ENCODE measurements at places on chromosomes 4 and X.

DNA sequence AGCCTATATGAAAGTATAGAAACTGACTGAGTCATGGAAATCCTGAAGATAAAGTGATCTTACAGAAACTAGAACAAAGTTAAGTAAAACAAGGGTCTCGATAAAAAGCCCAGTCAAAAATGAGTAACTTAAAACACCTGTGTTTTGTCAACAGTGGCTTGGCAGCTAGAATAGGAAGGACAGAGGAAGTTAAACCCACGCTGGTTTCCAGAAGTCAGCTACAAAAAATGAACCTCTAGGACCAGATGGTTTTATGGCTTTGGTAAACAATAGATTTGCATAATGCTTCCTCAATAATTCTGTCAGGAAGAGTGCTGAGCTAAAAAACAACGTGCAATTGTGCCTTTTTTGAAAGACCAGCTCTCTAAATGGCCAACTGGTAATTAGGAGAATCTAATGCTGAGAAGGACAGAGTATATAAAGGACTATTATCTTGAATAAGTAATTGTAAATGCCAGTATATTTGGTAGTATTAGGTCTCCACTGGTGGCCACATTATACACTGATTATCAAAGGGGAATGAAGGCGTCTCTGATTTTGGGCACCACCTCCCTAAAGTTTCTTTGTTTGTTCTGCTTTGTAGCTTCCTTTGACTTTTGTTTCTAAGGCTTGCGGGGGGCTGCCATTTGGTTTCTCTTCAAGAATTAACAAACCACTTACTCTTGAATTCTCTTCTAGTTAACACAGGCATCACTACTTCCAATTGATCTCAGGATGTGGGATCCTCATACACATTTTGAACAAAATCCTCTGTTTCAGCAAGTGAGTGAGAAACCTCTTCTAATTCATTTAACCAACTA, 72.2 kb upstream of the PPP3CA start:
- DNase-seq = no peak

GRCh38 chrX:107715331-107716117, 60.1 kb downstream of the TSC22D3 start:
- DNase-seq = peak; percentile 40

DNA sequence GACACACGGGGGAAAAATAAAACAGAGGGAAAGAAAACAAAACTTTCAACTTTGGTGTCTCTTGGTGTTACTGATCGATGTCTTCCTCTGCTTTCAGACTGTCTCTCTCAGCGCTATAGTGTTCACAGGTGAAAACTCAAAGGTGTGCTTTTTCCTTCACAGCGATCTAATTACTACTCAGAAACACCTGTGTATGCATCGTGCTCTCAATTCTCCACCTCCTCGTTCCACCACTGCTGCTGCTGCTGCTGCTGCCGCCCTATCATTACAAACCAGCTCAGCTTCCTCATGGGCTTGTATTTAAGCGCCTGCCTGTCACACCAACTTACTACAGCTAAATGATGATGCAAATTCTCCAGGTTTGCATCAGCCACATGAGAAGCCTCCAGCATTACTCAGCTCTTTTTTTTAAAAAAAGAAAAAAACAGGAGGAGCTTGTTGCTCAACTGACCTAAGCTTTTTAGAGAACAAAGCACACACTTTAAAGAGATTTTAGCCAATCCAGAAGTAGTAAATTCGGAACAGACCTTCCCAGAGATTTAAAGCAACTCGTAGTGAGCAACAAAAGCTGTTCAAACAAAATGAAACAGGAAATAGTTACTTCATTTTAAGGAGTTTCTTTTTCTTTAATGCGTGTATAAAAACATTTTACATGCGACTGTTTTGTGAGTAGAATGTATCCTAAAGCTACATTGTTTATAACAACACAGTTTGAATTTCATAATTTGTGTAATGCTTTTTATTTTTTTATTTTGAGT, at the start of gene SLC7A11:
TSS of gene SLC7A11 (minus strand) at position 274 of the 758 bp plus-strand sequence. CDS start 280 bp downstream, outside the sequence.
- peak; percentile 99 for DNase-seq

DNA sequence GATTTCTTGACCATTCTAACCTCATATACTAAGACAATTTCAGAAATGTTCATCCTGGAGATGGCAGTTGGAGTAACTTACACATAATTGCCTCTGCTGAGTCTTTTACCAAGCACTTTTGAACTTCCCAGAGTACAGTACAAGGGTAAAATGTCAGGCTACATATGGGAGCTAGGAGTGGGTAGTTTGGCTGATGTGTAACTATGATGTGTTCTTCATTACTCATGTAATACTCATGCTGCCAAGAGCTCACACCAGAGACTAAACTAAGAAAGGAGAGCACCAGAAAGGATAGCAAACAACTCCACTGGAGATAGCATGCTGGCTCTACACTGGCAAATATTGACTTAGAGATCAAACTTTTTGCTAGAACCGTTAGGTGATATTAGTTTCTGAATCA, 194.0 kb downstream of the PDGFRA start:
- peak; percentile 67 for DNase-seq

DNA sequence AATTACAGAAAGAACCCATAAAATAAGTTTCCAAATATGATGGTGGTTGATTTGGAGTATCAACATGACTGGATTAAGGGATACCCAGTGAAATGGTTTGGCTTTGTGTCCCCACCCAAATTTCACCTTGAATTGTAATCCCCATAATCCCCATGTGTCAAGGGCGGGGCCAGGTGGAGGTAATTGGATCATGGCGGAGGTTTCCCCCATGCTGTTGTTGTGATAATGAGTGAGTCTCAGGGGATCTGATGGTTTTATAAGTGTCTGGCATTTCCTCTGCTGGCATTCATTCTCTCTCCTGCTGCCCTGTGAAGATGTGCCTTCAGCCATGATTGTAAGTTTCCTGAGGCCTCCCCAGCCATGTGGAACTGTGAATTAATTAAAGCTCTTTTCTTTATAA, 39.1 kb downstream of the WDFY3 start:
- no peak for DNase-seq

DNA sequence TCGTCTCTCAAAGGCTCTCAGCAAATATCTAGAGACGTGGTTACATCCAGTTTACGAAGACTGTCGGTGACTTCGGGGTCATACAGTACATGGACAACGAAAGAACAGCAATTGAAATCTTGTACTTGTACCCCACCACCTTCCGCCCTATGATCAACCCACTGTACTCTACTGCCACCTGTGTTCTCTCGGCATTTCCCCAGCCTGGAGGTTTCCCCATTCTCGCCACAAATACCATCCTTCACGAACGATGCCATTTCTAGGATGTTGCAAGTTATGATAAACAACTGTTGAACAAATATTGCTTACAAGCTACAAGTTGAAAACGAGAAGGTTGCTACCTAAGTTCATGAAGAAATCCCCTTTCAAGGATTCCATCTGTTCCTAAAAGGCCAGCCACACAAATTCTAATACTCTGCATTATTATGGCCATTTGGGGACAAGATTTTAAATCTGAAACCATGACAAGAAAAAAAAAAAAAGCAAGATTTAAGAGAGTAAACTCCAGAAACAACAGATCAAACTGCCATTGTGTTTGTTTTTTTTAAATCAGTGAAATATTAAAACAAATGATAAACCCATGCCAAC, 1.6 kb downstream of the APBB2 start:
- DNase-seq = peak; percentile 70

DNA sequence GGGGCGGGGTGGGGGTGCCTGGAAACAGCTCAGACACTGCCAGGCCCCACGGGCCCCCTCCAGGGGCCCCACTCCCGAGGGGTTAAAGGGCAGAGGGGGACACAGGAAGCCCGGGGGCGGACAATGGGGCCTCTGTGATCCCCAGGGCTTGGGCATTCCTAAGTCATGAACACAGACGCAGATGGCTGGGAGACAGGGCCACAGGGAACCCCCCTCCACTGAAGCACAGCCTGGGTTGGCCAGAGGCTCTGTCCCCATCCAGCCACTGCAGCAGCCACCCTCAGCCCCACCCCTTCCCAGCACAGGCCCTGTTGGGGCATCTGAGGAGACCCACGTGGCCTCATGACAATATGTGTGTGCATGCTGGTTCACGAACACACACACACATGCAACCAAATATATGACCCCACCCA, 3.9 kb downstream of the L1CAM start:
- peak; percentile 55 for DNase-seq

DNA sequence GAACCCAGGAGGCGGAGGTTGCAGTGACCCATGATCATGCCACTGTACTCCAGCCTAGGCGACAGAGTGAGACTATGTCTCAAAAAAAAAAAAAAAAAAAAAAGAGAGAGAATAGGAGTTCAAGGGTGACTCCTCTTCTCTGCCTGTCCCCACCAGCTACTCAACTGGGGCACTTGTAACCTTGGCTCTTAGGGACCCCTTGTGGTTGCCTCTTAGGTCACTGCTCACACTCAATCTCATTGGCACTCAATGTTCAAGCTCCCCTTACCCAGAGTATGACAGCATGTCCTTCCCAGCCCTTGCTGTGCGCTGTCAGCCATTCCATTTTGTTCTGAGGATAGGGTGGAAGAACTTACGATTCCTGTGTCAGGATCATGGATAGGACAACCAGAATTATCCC, 82.4 kb upstream of the BEND4 start:
- no peak for DNase-seq

GRCh38 chrX:10233173-10233572, 76.4 kb downstream of the CLCN4 start:
- peak; percentile 55 for DNase-seq

DNA sequence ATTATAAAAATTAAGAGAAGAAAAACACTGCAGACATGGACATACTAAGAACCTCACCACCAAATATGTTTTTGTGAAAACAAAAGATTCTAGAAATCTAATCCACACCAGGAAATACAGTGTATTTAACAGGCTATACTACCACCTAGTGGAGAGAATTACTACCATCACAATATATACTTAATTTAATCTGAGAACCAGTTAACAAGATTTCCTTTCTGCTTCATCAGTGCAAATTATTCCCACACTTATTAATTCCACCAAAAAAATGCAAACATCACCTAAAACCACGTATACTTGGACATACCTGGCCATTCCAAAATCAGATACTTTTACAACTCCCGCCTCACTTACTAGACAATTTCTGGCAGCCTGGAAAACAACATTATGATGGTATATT, 7.0 kb upstream of the TXK start:
- DNase-seq = peak; percentile 60

- DNase-seq = peak; percentile 64
Observed at GRCh38 chr4:145315811-145316225, 135.4 kb upstream of the OTUD4 start.

DNA sequence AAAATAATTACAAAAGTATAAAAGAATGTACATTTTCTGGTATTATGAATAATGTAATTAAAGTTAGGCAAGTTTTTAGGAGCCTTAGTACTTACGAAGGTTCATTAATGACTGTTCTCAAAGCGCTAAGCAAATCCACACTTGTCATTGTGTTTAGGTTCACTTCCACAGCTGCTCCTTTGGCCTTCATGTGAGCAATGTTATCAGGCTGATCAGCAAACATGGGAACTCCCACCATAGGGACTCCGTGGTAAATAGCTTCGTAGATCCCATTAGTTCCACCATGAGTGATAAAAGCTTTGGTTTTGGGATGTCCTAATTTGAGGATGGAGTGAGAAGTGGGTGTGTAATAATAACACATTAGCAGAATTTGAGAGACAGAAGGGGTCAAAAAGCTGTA, 45.1 kb downstream of the UGT2A2 start:
- no peak for DNase-seq

DNA sequence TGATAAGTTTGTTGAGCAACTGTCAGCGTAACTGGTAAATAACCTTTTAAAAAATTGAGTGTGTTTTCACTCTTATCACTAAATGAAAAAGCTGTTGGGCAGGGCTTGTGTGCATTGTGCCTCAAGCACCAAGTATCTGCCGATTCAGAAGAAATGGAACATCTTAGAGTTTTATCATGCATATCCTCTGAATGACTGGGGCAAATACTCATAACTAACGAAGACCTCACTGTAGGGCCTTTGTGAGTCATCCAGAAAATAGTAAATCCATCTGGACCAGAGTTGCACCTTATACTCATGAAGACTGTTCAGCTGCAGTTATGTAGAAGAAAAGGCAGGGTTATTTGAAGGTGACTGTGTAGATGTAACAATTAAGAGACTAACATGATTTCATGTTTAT, 222.1 kb downstream of the CAMK2D start:
- peak; percentile 78 for DNase-seq

DNA sequence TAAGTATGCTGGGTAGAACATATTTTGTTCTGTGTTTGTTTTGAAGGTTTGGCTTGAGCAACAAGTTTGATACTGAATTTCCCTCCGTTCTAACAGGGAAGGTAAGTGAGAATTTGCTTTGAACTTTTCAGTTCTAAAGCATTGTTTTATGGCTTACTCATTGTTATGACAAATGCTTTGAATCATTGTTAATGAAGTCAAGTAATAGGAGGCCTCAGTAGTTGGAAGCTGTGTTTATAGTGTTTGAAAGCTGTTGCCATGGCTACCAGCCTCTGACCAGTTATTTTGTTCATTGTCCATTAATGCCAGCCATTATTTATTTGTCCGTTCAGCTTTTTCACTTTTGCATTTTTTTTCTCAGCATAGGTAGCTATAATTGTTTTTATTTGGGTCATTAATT, 14.4 kb downstream of the CHIC1 start:
- DNase-seq = peak; percentile 80

DNA sequence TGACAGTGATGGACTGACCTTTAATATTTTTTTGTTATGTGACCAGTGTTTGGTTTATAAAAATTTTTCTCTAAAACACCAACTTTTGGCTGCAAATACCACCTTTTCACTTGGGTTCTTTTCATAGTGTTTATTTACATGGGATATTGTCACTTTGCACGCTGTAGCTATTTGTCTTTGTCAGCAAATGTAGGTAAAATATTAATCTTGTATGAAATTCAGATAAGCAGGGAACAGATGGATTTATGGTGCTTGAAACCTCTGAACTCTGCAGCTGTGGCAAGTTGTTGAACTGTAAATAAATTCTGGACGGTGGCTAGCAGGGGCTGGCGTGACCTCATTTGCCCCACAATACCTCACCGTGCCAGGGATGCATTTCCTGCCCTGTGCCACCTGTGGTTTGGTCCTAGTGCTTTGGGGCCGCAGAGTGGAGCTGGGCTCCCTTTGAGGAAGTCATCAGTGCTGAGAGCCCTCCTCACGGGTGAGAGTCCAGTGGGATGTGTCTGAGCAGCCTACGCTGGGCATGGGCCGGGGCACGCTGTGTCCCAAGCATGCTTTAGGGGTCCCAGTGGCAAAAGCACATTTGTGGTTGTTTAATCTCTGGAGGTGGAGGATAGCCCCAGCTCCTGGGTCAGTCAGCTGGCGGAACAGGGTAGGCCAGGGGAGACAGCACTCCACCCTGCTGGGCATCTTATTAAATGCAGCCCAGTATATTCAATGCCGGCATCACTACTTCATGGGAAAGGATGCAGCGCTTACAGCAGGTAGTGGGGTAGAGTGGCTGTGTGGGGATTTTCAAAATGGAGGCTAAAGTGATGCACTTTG, 108.6 kb downstream of the TBL1X start:
- no peak for DNase-seq

DNA sequence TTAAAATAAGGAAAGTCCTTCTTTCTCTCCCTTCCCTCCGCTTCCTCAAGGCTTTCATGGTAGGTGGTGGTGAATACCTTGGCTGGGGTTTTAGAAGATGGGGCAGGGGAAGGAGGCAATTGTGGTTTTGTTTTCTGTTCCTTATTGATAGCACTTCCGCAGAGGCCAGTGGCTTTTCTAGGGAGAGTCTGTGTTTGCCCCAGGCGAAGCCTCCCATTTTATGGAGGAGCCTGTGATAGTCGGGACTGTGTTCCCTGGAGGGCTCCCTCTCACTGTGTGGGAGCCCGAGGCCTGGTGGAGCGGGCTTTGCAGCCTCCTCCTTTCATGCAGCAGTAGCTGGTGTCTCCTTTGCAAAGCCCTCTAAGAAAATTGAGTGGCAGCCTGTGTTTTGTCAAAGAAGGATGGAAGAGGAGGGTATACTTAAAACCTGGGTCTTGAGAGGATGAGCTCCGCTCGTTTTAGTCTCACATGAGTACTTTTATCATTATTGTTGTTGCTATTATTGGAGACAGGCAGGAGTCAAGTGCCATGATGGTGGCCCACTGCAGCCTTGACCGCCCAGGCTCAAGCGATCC, 29.8 kb upstream of the STOX2 start:
- DNase-seq = no peak

All from EH (cell line).